Suppressor macrophage treated with lipopolysaccharide for 4 hours (primary cell): ENCODE measurements at places on chromosomes 16 and 17.

DNA sequence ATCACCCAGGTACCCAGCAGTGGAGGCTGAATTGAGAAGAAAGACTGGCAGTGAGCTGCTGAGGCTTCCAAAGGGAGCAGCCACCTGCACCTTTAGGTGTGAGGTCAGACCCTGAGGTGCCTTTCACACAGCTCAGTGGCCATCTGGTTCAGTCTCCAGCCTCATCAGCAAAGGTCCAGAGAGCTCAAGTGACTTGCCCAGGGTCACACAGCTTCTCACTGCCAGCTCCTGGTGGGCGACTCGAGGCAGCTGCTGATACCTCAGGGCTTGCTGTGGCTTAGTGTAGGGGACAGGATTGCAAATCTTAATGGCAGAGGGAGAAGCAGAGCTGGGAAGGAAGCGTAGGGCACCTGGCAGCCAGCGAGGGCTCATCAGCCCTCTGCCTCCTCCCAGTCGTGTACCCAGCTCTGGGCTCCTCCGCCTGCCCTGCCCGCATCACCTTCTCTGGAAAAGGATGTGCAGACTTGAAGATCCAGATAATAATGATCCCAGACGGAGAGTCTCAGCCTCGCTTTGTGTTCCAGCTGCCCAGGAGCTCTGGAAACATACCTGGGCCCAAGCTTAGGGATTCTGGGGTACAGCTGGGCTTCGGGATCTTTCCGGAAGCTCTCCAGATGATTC is 165.3 kb upstream of the GSE1 start:
- DNase-seq, result no peak

- DNase-seq, result no peak
Measured at GRCh38 chr16:1009358-1010150, 28.0 kb downstream of the SOX8 start.

- DNase-seq, result peak; percentile 64
Measured at GRCh38 chr17:55452139-55452790, 30.6 kb upstream of the MMD start.

DNA sequence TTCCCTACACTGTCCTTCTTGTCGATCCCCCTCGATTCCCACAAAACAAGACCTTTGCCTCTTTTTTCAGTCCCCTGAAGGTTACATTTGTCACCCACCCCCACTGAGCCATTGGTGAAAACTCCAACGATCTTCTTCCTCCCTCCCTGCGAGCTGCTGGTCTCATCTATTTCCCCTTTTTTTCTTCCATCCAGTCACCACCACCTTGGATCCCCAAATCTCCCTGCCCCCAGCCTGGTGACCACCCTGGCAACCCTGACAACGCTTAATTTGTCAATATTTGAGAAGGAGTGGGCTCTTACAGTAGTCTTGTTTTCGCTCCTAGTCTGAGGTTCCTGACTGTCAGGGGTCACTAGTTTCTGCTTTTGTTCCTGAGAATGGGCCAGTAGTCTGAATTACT is 62.9 kb downstream of the SMPD3 start:
- no peak for DNase-seq

- DNase-seq, result no peak
Measured at GRCh38 chr16:81651758-81652718, 127.1 kb upstream of the PLCG2 start.

- no peak for DNase-seq
Measured at GRCh38 chr17:14165616-14166015, 71.0 kb downstream of the CDRT15 start.

GRCh38 chr16:66634527-66635196 is 30.2 kb downstream of the CMTM3 start:
- no peak for DNase-seq

GRCh38 chr16:1525871-1526607 is 7.4 kb upstream of the TMEM204 start:
- DNase-seq, result no peak

GRCh38 chr16:12327971-12328726 is 351.6 kb downstream of the SNX29 start:
- no peak for DNase-seq

GRCh38 chr16:57823836-57824235 is 21.5 kb upstream of the KIFC3 start:
- no peak for DNase-seq

GRCh38 chr17:82089723-82090548 is 8.1 kb downstream of the FASN start:
- no peak for DNase-seq

DNA sequence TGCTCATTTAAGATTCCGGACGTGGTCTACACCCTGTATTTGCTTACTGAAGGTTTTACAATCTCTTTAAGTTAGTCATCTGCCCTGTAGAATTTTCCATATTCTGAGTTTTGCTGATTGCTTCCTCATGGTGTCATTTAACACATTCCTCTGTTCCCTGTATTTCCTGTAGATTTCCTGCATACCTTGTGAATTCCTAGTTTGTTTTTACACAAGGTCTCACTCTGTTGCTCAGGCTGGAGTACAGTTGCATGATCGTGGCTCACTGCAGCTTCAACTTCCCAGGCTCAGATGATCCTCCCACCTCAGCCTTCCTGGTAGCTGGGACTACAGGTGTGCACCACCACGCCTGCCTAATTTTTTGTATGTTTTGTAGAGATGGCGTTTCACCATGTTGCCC is 66.8 kb downstream of the CMIP start:
- DNase-seq, result no peak

GRCh38 chr16:46747777-46748651 is at the start of gene MYLK3:
Gene MYLK3 (minus strand): TSS chr16:46748344. CDS start chr16:46748193, 151 bp downstream.
- DNase-seq, result no peak

DNA sequence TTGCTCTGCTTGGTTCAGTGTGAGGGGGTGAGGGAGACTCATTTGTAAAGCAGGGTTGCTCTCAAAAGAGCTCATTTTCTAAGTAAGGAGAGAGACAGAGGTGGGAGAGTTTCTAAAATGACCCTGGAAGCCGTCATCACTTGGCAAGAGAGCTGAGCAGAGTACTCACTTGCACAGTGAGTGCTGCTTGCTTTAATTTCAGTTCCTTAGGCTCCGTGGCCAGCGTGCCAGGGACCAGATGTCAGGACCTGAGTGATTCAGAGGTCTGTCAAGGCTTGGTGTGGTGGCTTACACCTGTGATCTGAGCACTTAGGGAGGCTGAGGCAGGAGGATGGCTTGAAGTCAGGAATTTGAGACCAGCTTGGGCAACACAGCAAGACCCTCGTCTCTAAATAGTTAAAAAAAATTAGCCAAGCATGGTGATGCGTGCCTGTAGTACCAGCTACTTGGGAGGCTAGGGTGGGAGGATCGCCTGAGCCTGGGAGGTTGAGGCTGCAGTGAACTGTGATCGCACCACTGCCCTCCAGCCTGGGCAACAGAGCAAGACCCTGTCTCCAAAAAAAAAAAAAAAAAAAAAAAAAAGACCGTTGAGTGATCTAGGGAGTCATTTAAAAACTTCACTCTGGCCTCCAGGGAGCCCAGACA is 10.7 kb downstream of the ZNF205 start:
- DNase-seq, result no peak

- DNase-seq, result peak; percentile 76
Measured at GRCh38 chr16:57802341-57803133, at the start of gene KIFC3. Gene KIFC3 (minus strand): TSS chr16:57802491. CDS start chr16:57798243, 4,248 bp downstream.

- DNase-seq, result no peak
Measured at GRCh38 chr17:40432864-40433528, 10.3 kb upstream of the IGFBP4 start.
